ENCODE measurements at places on chromosomes 1 and 21.

DNA sequence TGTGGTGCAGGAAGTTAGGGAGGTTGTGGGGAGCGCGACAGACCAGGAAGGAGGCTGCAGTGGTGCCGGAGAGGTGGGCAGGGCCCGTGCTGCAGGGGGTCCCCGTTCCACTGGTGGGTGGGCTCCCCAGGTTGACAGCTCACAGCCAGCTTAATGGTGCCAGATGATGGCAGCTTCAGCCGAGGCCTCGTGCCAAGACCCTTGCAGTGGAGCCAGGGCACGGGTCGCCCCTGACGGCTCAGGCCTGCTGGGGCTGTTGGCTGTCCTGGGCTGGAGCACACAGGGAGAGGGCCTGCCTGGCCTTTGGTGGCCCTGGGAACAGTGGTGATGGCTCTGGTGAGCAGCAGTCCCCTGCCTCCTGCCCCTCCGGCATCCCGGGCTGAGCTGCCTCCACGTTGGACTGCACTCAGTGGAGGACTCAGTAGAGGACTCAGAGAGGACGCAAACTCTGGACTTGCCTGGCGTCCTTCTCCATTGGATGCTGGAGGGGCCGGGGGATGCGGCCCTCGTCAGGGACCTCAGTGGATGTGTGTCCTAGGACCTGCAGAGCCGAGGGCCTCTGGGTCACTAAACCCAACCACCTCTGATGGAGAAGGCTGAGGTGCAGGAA, 46.8 kb upstream of the CCDC27 start:
- DNase-seq: no peak

GRCh38 chr1:21926814-21927532, 10.1 kb downstream of the HSPG2 start:
- DNase-seq: no peak

DNA sequence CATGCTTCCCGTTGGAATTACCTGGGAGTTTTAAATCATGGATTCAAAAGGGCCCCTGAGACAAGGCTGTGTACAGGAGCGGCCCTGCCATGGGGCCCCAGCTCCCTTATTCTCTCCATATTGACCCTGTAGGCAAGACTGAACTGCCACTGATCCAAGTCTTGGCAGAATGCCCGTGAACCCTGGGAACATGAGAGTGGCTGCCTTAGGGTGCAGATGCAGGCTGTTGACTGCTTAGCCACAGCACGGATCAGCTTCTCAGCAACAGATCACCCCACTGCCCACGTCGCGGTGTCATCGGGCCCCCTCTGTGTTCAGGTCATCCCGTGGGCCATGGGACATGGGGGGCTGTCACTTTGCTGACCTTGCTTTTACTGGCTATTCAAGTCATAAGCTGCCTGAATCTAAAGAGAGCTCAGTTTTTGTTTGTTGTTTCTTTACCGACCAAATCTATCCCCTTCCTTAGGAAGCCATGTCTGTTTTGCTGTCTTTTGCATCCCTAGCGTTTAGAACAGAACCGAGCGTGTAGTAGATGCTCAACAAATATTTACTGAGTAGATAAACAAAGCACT, 83.4 kb downstream of the MATN1 start:
- DNase-seq: no peak

- no peak for DNase-seq
These were observed 746 bp downstream of the MACF1 start for GRCh38 chr1:39205102-39205780.

GRCh38 chr1:145995148-145995881, 1.1 kb downstream of the TXNIP start:
- DNase-seq: no peak

- no peak for DNase-seq
These were observed 36.3 kb upstream of the IL10 start for GRCh38 chr1:206808615-206809014.

DNA sequence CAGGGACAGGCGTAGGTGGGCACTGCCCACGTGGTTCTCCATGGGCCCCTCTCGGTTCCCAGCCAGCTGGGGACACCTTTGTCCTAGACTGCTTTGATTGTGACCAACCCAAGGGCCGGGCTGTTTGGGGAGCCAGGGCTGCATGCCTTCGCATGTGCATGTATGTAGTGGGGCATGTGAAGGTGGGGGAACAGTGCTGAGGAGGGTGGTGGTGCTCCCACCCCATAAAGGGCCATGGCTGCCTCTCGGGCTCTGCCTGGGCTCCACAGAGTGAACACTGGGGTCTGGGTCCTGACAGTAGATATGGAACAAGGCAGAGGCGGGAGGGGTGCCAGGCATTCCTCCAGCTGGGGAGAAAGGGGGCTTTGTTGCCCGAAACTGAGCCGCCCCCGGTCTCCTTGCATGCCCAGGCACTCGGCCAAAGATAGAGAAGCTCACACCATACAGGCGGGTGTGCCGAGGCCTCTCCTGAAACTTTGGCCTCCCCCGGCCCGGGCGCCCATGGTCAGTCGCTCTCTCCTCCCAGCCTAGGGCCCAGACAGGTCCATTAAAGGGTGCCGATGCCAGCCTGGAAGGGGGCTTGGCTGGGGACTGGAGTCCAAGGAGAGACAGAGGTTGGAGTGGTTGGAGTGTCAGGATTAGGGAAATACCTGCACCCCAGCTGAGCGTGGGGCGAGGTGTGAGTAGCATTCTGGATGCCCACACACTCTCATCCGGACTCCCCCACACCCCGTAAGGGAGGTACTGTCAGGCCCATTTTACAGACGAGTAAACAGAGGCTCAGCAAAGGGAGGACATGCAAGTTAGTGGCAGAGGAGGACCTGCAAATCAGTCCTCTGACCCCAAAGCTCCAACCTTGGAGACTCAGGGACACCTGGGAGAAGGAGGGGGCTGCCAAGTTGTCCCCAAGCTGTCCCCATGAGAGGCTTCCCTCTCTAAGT, 41.1 kb downstream of the EPHA2 start:
- no peak for DNase-seq

DNA sequence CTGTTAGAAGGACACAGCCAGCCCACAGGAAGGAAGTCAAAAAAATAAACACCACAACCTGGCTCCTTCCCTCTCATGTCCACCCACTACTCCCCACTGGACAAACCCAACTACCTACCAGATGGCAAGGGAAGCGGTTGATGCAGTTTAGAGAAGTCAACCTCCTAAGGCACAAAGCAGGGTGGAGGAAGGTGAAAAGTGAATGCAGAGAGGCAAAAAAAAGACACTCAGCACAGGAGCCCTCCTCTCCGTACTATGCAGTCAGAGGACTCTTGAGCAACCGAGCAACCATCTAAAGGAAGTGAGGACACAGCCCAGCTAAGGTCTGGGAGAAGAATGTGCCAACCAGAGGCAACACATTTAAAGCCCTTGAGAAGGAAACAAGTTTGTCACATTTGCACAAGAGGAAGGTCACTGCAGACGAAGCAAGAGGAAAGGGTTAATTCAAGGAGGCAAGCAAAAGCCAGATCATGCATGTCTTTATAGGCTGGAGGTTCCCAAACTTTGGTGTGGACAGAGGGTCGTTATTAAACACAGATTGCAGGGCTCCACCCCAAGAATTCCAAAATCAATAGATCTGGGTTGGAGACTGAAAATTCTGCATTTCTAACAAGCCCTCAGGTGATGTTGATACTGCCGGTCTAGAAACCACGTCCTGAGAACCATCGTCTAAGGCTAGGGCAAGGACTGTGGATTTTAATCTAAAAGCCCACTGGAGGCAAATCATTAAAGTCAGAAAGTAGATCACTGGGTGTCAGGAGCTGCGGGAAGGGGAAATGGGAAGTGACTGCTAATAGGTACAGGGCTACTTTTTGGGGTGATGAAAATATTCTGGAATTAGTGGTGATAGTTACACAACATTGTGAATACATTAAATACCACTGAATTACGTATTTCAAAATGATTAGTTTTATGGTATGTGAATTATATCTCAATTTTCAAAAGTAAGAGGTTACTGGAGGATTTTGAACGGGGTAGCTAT, 19.7 kb downstream of the TP53BP2 start:
- no peak for DNase-seq

DNA sequence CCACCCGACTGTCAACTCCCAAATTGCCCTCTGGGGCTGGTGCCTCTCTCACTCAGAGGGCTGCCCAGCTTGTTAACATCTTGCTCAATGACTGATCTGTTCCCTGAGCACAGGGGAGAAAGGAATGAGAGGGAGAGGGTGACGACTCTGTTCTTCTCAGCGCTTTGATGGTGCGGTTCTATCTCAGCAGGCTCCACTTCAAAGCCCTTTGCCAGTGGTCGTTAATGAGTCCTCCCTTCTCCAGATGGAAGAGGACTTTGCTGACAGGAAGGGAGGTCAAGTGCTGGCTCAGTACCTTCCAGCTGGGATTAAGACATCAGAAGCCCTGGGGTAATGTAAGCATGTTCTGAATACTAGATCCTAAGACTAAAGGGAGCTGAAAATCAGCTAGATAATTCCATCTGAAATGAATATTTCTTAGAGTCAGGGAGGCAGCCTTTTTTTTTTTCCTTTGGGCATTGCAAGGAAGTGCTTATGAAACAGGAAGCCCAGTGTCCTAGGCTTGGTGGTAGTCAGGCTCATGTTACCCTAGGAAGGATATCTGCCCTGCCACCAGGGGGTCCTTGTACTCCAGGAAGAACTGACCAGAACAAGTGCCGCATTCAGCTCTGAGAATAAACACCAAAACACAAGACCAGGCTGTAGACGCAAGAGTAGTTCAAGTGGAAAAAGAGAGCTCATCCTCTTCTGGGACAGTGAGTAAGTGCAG, 4.7 kb downstream of the FMOD start:
- no peak for DNase-seq

DNA sequence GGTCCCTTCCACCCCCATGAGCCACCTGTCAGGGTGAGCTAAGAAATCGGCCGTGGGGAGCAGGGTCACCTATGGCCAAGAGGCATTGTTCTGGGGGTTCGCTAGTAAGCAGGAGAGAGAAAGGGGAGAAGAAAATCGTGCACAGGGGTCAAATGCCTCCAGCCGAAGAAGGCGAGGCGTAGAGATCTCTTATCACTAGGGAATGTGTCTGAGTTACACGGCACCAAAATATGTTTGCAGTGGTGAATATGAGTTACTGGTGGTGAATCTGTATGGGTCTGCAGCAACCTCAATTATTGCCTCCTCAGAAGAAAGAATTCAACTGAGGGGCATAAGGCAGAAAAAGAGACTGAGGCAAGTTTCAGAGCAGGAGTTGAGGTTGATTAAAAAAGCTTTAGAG, 54.2 kb upstream of the RABGAP1L start:
- no peak for DNase-seq

All from HuH-7.5 (cell line).